ENCODE measurements at places on chromosomes 4 and X.

- DNase-seq = no peak
Measured at GRCh38 chr4:111812114-111812513, 333.1 kb upstream of the FAM241A start.

GRCh38 chr4:158682066-158682465 is 10.0 kb downstream of the ETFDH start:
- DNase-seq = no peak

DNA sequence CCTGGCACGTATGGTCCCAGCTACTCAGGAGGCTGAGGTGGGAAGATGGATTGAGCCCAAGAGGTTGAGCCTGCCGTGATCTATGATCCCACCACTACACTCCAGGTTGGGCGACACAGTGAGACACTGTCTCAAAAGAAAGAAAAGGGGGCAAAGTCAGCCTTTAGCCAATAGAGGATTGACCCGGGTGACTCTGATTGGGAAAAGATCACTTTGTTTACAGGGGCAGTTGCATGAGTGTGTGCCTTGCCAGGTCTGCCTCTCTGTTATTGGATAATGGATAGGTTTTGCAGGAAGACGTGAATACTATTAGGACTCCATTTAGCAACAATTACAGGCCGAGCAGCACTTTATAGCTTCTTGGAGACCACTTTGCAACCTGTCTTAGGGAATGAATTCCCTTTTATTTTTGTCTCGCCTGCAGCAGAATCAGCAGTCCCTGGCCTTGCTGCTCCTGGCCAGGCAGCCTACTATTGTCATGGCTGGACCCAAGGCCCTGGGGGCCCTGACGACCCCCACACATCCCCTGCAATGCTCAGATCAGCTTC is 103.2 kb upstream of the PSAPL1 start:
- DNase-seq = no peak

DNA sequence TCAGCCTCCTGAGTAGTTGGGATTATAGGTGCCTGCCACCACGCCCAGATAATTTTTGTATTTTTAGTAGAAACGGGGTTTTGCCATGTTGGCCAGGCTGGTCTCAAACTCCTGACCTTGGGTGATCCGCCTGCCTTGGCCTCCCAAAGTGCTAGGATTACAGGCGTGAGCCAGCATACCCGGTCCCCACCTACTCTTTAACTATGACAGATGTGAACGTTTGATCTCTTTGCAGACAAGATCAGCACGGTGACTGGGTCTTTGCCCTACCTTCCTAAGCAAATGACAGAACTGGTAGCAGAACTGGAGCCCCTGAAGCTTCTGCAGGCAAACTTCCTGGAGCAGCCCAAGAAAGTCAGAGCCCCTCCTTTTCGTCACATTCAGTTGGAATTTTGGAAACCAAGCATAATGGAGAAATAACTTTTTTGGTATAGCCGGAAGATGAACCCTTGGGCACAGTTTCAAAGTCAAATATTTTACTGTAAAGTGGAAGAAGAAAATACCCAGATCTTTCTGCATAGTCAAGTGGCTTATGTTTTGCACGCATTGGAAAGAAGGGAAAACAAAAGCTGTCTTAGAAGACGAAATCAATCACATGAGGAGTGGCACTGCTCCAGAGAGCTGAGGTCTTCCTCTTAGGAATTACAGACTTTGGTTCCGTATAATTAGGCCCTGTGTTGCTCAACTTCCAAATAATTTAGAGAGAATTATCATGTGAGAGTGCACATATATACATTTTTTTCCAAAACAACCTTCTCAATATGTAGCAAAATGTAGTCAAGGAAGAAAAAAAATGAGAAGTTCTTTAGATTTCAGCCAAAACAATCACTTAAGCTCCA is 90.6 kb downstream of the SORBS2 start:
- no peak for DNase-seq

- DNase-seq = no peak
Measured at GRCh38 chrX:111511477-111511876, at the start of gene SERTM2. SERTM2 (plus strand) TSS chrX:111511645; CDS start chrX:111518858, 7,213 bp downstream.

DNA sequence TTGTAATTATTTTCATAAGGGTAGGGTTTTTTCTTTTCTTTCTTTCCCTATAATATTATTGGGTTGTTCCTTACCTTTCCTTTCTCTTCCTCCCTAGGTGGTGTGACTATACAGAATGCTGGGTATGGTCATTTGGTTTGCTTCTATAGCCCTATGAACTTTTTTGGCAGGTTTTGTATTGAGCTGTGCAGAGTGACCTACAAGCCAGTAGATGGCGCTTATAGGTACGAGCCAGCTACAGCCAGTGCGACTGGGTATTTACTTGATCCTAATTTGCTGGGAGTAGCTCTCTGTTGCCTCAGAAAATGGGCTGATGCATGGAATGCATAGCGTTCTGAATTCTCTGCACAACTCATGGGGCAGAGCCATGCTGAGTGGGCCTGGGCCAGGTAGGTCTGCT is 423.3 kb downstream of the MAGEE1 start:
- DNase-seq = no peak

- no peak for DNase-seq
Measured at GRCh38 chr4:3250438-3250955, 1.5 kb downstream of the MSANTD1 start.

- DNase-seq = no peak
Measured at GRCh38 chrX:101745046-101745445, 85.4 kb upstream of the ARMCX2 start.

- DNase-seq = no peak
Measured at GRCh38 chr4:91840359-91840758, 463.4 kb upstream of the GRID2 start.

DNA sequence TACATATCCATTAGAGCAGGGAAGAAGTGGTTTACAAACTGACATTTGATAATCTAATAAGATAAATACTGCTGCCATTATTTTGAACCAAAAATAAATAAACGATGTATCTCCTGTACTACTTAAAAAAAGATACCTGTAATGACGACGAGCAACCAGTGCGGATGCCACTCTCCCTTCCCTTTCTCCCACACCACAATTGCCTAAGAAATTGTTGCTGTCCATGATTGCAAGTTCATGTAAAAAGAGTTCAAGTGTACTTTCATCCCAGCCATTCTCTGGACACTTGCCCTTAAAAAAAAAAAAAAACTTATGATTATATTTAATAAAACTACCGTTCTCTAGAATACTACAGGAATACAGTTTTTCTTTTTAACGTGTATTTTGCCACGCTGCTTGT is 1.4 kb downstream of the SEPSECS start:
- DNase-seq = no peak

GRCh38 chrX:82081027-82081426 is 879.1 kb downstream of the SH3BGRL start:
- DNase-seq = no peak

Measured in uterus (tissue), 4 donors.